ENCODE measurements at places on chromosomes 1 and 21.

DNA sequence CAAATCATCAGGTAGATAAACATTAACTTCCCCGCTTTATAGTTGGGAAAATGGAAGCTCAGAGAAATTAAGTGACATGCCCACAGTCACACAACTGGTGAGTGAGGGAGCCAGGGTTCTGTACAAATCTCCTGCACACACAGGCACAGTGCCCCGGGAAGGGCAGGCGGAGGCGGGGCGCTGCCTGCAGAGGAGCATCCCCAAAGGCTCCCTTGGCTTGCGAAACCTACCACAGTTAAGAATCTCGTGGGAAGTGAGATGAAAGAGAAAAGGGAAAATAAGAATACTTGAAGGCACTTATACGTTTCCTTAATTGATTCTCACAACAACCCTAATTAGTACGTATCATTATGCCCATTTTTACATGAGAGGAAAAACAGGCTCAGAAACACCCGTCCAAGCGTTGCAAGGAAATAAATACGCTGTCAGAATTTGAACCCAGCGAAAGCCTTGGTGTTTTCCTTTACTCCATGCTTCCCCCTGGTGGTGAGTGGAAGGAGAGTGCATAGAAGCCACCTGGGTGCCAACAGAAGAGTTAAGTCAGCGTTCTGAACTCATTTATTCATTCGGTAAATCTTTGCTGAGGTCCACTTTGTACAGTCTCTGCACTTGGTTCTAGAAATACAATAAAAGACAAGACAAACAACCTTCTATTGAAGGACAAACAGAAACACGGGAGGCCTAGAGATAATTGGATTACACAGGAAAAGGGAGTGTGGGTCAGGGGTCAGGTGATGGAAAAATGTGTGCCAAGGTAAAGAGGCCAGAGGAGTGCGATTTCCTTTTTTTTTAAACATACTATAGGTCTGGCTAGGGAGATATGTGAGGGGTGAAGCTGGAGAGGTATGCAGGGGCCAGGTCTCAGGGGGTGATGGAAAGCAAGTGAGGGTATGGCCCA, 28.4 kb downstream of the ACP6 start:
- no peak for DNase-seq

GRCh38 chr1:101198842-101199636, 37.8 kb upstream of the S1PR1 start:
- no peak for DNase-seq

- no peak for DNase-seq
Measured at GRCh38 chr1:233282582-233282886, 13.0 kb downstream of the PCNX2 start.

DNA sequence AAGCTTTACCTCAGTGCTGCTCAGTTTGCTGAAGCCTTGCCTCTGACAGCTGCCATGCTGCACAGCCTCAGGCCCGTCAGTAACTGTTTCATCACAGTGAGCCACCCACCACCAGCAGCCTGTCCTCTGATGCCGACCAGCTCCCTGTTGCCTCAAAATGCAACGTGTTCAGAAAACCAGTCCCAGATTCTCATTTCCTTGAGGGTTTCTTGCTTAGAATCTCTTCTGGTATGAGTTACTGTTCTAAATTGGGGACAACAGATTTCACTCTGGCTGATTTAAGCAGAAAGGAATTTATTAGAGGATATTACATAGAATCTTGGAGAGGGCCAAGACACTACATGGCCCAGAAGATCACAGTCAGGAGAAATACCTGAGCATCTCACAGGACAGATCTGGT, 11.0 kb downstream of the UBL4B start:
- no peak for DNase-seq

- DNase-seq: no peak
Measured at GRCh38 chr1:234313171-234313570, 60.1 kb upstream of the COA6 start.

DNA sequence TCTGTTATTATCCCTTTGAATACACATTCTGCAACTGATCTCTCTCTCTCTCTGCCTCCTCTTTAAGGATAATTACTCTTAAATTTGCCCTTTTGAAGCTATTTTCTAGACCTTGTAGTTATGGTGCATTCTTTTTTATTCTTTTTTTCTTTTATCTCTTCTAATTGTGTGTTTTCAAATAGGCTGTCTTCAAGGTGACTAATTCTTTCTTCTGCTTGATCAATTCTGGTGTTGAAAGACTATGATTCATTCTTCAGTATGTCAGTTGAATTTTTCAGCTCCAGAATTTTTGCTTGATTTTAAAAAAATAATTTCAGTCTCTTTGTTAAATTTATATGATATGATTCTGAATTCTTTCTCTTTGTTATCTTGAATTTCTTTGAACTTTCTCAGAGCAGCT, 95.6 kb upstream of the GPR52 start:
- DNase-seq: no peak

DNA sequence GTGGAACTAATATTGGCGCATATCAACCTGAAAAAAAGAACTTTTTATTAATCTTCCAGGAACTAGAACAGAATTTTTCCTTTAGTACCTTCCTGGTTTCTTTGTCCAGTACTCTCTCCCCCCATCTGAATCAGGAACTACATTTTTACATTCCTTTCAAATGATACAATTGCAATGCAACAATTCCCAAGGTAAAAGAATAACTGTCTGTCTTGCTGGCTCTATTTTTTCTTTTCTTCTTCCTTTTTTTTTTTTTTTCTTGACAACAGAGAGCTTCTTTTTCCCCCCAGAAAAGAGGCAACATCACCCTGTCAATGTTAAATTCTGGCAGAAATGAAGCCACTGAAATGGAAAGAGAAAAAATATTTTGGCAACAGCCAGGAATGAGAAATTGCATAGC, 4.5 kb upstream of the CD101 start:
- no peak for DNase-seq
